ENCODE measurements at places on chromosomes 2 and 18.

DNA sequence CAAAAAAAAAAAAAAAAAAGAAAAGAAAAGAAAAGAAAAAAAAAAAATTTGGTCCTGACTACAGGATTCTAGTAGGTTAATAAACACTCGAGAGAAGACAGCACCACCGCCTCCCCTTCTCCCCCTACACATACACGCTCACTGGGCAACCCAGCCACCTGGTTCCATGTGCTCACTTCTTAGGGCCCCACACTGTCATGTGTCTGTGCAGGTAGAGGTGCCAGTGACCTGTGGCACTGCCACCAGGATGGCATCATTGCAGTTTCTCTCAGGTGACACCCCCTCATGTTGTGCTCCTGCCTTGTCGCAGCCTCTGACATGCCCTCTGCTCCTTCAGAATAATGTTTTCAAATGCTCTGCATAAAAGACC lies 39.7 kb upstream of the LYPD6B start:
- no peak for DNase-seq

DNA sequence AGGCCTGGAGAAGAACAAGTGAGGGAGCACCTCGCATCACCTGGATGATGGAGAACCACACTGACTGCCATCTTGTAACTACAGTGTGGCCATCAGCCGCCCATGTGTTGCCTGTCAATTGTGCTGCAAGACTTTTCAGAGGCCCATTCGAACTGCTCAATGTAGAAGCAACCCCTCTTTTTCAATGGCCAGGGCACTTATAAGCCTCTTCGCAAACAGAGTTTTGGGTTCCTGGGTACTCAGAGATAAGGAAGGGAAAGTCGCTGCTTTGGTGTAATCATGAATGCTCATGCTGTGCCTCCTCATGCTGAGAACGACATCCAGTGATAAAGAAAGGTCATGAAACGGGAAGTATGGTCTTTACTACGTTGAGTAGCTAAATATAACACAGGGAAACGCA lies 143.9 kb upstream of the SLC39A10 start:
- DNase-seq, result no peak

GRCh38 chr2:175004730-175004979 lies 526 bp downstream of the CHN1 start:
- DNase-seq, result no peak

- no peak for DNase-seq
These were observed 663.0 kb upstream of the FANCL start for GRCh38 chr2:58904095-58904494.

- DNase-seq, result no peak
These were observed 27.6 kb upstream of the STAT1 start for GRCh38 chr2:191041418-191042161.
